Fibroblast of skin of right quadriceps (primary cell): ENCODE measurements at places on chromosomes 6 and 20.
A peak's percentile ranks its signal among the peaks of the same experiment; 100 is the strongest.

DNA sequence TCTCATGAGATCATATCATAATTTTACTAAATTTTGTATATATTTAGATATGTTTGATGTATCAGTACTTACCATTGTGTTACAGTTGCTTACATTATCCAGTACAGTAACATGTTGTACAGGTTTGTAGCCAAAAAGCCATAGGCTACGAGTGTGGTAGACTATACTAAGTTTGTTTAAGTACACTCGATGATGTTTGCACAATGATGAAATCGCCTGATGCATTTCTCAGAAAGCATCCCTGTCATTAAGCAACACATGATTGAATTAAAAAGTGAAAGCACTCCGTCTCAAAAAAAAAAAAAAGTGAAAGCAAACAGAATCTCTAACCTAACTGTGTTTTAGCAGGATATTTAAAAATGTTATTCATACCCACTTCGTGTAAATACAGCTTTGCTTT, 104.9 kb upstream of the TFAP2D start:
- no peak for DNase-seq

DNA sequence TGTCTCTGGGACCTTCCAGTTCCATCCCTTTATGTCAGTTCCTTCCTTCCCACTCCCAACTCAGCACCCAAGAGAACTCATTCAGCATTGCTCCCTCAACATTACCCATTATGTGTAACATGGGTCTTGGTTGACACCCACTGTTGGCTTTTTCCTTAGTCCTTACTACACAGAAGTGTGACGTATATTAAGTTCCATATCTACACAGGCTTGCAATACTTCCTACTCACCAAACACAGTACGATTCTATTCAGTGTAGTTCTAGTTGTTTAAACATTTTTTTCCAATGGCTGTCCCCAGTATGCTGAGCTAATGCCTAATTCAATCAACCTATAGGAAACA, 37.7 kb downstream of the ARHGAP18 start:
- DNase-seq: no peak

DNA sequence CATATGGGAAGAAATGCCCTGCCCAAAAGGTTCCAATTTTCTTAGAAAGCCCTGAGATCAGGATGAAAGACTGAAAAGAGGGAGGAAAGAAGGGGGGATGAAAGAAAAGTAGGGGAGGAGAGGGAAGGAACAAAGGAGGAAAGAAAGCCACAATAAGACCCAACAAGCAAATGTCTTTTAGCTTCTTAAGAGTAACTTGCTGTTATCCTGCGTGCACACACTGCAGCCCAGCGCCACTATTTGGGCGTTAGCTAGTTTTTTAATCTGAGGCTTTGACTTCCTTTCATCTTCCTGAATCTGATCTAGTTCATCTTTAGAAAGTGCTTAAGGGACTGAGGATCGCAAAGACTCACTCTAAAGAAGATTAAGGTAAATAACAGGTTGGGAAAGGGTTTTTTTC, 77.4 kb upstream of the HDDC2 start:
- DNase-seq: no peak

- DNase-seq: no peak
Measured at GRCh38 chr20:19557291-19557690, 200.8 kb upstream of the RIN2 start.

DNA sequence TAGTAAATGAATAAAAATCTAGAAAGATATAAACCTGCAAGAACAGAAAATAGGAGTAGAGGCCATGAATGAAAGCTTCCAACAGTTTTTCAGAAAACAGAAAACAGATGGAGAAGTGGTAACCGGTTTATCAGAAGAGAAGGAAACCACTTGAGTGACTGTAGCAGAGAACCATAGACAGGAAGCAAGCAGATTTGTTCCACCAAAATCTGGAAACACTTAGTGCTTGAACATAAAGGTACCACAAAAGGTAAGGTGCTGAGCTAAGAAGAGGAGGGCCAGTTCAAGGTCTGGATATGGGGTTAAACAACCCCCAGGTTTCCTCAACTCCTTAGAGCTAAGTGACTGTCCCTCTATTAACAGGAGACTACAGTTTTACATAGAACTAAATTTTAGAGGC, 9.2 kb upstream of the KIAA0319 start:
- no peak for DNase-seq

DNA sequence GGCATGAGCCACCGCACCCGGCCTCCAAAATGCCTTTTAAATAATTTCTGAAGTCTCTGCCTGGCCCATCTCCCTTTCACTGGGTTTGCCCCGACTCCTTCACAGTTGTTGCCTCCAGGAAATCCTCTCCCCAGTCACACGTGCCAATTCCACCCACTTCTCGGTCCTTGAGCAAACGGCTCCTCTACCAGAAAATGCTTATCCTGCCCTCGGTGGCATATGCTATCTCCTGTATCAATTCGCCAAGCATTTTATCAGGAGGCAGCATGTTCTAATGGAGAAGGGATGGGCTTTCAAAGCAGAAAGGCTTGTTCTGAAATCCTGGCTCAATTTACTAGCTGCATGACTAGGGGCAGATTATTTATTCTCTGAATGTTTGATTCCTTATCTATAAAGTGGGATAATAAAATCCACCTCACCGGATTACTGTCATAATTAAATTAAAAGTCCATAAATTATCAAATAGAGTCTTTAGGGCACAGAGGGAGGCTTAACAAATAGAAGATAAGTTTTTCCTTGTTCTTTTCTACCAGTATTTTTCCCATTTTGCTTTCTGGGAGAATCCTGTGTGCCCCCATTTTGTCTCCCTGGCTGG, 66.3 kb downstream of the PPP1R3G start:
- no peak for DNase-seq

DNA sequence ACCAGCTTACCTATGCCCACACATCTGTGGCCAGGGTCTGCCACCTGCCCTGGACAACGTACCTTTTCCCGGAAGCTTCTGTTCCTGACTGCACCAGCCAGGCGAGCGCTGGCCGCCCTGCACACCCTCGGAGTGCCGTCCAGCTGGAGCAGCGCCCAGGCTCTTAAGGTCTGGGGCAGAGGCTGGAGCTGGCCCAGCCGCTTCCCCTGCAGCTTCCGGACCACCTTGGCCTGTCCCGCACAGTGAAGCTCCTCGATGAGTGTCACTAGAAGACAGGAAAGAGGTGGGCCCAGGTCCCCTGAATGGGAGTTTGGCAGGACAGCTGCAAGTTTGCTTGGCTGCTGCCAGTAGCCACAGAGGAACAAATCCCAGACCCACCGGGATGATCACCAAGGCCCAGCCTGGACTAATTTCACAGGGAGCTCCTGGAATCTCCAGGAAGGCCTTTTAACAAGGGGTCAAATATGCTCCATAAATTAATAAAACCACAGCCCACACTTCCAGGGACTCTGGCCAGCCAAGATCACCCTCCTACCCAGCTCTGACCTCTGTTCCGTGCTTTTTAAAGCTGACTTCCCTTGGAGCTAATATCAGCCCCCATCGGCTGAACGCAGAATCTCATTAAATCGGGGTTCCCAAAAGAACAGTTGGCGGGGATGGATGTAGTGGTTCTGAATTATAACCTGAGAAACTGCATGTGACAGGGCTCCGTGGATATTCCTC, 82.3 kb downstream of the PTPN1 start:
- DNase-seq: no peak

DNA sequence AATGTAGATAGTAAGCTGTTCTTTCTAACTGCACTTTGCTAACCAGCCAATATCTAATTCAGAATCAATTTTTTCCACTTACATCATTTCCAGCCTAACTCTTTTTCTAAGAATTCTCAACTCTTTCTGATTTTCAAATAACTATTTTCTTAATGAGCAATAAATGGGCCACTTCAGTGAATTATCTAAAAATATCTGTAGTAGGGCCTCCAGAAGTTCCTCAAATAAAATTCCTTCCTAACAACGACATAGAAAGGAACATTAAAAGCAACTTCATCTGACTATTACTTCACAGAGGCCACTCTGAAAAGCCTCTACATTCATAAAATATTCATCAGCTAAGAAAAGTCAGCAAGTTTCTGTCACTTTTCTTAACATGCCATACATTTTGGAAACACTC, 4.8 kb downstream of the COL12A1 start:
- DNase-seq: peak; percentile 39

DNA sequence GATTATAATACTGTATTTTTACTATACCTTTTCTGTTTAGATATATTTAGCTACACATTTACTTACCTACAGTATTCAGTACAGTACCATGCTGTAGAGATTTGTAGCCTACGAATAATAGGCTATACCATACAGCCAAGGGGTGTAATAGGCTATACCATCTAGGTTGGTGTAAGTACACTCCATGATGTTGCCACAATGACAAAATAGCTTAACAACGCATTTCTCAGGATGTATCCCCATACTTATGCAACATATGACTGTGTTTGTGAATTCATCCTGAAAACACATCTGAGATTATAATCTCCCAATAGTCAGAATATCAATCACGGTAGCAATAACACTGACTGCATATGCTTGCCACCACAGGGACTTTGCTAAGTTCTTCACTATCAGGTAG, 20.7 kb downstream of the B4GALT5 start:
- no peak for DNase-seq

DNA sequence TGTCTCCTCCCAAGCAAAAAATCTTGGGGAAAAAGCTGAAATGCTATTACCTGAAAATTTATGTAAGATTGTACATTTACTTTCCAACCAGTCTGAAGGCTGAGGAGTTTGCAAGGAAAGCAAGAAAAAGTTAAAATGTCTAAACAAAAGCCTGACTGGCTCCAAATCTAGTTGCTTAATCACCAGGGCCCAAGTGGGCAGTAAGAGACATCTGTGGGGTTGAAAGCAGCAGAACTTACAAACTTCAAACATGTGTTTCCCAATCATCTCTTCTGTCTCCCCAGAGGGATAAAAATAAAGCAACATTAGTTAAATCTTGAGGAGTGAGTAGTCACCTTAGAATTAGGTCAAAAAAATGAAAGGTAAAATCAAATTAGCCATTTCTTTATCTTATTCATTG, 98.6 kb downstream of the OGFRL1 start:
- no peak for DNase-seq

DNA sequence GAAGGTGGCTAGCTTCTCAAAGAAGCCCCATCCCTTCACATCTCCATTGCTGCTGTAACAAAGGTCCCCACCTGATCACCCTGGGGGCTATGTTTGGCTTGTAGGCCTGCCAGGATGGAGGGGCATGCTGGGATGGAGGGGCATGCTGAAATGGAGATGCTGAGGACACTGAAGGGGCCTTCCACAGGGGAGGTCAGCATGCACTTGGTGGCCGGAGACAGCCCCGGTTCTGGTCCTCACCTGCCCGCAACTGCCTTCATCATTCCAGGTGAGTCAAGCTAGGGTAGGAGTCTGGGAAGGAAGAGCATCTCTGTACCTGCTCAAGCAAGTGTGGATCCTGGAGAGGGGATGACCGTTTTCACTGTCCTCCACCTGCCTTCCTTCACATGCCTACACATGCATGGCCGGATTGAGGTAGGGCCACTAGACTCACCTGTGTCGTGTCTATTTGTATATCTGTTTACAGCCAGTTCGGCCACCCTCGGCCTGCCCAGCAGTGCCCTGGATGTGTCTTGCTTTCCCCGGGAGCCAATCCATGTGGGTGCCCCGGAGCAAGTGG, 6.0 kb downstream of the L3MBTL1 start:
- no peak for DNase-seq

GRCh38 chr20:4681991-4682401, 39.7 kb upstream of the PRND start:
- DNase-seq: peak; percentile 65

- no peak for DNase-seq
Measured at GRCh38 chr6:33875696-33876095, 71.9 kb upstream of the MLN start.

GRCh38 chr6:17836293-17836692, 129.6 kb upstream of the NUP153 start:
- DNase-seq: no peak

- DNase-seq: no peak
Measured at GRCh38 chr20:44143936-44144335, 43.1 kb downstream of the JPH2 start.

DNA sequence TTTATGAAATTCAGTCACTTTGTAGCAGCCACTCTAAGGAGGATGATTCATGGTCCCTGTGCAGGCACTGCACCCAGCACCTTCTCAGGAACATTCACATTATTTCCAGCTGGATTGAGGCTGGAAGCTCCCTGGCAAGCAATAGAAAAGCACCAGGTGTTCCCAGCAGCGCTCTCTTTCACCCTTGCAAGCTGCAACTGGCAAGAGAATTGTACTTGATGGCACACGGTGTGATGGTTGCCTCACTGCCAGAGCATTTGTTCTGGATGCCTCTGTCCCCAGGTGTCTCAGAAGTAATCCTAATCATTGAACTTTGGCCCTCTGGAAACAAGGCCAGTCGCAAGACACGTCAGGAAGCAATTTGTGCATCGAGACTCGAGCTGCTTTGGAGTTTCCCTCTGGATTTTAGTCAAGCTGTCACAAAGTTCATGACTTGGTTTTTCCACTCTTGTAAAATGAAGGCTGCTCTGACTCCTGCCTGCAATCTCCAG, 24.9 kb upstream of the PHACTR2 start:
- DNase-seq: no peak

- DNase-seq: no peak
Measured at GRCh38 chr6:84528201-84528600, 236.2 kb downstream of the TBX18 start.

DNA sequence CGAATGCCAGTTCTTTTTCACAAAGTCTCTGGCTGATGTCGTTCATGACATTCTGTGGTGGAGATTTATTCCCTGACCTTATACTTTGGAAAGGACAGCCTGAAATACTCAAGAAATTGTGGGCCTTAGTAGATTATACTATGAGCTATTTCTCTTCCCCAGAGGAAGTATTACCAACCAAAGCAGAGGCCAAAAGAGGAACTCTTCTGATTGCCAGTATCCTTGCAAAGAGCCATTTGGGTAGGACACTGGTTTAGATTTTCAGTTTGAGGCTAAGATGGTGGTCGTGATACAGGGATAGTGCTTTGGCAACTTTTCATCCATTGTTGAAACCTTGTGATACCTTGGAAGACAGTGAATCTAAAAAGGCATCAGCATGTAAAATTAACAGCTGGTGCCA, 327.3 kb downstream of the HACE1 start:
- DNase-seq: no peak

DNA sequence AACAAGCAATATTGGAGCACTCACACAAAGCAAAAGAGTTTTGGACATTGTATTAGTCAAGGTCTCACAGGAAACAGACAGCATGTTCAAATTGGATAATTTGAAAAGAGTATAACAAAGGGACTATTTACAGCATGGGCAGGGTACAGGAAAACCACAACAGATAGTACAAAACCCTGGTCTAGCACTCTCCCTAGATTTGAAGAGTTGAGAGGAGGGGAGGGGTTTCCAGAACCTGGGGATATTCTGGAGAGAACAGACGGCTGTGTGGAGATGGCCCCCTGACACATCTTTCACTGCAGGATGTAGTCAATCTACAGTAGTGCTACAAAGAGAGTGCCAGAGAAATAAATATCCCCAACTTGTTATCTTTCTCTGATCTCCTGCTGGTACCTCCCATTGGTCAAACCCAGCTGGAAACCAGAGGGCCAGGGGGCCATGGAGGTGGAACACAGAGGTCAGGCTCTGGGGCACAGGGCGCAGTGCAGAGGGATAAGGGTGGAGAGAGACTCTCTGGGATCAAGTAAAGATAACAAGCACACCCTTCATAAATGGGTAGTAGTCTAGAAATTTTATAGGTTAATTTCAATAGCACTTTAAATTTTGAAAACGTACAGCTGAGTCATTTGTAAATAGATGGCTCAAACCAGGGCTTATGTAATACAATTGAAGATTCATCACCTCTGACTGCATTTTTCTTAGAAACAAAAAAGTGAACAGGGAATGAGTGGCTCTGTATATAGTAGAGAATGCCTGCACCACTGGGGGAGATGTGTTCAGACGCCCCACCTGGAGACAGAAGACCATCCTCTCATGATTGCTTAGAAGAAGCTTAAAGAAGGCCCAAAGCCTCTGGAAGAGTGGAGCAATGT, 25.7 kb downstream of the RCAN2 start:
- no peak for DNase-seq

GRCh38 chr6:21051777-21052176, 517.5 kb downstream of the CDKAL1 start:
- DNase-seq: no peak
